K562 (cell line): ENCODE measurements at places on chromosomes 6 and 20. TPM values are rescaled to one million over a fixed set of nuclear protein-coding genes. Genes with fewer than 3 reads are reported as not detected.

GRCh38 chr6:166928644-166929541 lies 27.5 kb downstream of the RNASET2 start:
- peaks cover 13% of the 10 kb centered on the region for H3K4me1 ChIP-seq
- no peaks in the 10 kb centered on the region for H3K27me3 ChIP-seq
- H3K4me3 ChIP-seq: no peak overlapping the region
- peak; percentile 51 for DNase-seq

DNA sequence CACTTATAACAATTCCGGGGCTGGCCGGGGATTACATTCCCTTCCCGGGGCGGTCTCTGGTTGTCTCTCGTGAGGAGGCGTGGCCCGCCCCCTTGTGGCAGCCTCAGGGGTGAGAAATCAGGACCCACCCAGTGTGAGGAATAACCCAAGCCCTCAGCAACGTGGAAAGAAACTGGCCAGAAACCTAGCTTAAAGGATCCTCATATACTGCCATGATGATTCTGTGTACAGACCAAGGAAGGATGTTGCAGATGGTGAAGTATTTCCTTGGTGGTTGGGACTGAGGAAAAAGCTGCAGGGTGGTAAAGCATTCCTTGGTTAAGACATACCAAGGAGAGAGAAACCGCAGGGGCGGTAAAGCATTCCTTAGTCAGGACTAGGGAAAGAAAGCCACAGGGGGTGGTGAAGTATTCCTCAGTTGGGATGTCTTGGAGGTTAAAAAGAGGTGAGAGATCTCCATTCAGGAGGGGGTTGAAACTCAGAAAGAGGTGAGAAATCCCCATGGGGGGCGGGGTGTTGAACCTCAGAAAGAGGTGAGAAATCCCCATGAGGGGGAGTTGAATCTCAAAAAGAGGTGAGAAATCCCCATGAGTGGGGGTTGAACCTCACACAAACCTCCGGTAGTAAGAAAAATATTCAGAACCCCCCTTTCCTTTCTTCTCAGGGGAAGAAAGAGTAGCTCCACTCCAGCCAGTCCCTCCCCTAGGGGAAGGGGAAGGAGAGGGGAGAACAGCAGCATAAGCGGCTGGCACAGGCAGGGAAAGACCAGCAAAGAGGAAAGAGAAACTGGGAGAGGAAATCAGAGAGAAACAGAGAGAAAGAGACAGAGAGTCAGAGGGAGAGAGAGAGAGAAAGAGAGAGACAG lies 238.1 kb downstream of the RNGTT start:
- no peak overlapping the region for H3K4me3 ChIP-seq
- DNase-seq: no peak
- H3K36me3 ChIP-seq: no peaks in the 10 kb centered on the region

DNA sequence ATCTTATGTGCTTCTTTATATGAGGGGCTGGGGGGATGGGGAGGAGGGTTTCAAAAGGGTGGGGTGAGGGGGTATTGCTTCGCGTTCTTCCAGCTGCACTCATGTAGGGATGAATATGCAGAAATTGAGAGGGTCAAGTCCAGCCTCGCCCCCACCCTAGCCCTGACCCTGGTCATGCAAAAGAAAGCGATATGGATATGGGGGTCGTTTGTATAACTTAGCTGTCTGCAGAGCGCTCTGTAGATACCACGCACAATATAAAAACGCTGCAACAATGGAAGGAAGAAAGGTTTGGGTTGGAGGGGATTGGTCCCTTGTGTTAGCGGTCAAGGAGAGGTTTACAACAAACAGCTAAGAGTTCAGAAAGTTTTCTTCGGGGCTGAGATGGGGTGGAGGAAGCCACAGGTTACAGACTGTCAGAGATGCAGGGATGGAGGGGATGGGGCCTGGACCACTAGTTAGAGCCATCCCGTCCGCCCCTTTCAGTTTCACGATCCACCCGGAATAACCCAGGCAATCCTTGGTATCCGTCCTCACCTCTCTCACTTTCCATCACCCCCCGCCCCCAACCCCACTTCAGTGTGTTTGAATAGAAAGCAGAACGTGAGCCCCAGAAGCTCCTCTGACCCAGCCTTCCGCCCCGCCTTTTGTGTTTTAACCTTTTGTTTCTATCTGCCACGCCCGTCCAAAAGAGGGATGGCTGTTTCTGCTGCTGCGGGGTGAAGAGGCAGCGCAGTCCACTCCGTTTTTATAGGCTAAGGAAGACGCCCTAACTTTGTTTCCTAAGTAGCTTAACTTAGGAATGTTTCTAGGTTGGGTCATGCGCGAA lies 73.5 kb downstream of the SOX4 start:
- peaks cover 34% of the 10 kb centered on the region for H3K27me3 ChIP-seq
- H3K36me3 ChIP-seq: no peaks in the 10 kb centered on the region
- H3K4me1 ChIP-seq: peaks cover 7% of the 10 kb centered on the region; the same call in 1 of the 2 replicates

DNA sequence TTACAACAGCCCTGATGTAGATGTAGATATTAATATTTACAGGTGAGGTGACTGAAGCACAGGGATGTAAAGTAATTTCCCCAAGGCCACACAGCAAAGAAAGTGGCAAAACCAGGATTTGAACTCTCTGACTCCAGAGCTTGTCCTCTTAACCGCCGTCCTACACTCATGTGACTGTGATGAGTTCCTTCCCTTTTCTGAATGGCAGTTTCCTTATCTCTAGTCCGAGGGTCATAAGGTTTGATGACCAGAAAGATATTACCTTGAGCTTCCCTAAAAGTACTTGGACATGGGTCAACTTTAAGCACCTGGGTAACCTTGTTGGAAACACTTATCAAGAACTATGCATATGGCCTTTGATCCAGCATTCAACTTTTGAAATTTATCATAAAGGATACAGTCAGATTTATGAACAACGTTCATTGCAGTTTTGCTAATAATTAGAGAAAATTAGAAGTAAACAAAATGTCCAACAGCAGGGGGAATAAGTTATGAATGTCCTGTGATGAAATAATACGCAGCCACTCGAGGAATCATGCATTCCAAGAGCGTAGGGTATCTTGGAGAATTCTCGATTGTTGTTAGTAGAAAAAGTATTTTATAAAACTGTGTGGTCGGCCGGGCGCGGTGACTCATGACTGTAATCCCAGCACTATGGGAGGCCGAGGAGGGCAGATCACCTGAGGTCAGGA lies 2.3 kb upstream of the TLDC2 start:
- DNase-seq: no peak
- H3K4me3 ChIP-seq: no peak overlapping the region
- no peak overlapping the region for H3K27ac ChIP-seq
- H3K4me1 ChIP-seq: peaks cover 24% of the 10 kb centered on the region
- peaks cover 3% of the 10 kb centered on the region for H3K27me3 ChIP-seq
- H3K36me3 ChIP-seq: no peaks in the 10 kb centered on the region

Gene MYL9
- 3.2 TPM in 2 replicates for total RNA-seq

Gene TMEM170B
- total RNA-seq: 0.07 and 0.13 TPM in 2 replicates

Gene CRIP3
- 0.82 and 0.89 TPM in 2 replicates for total RNA-seq

Gene CITED2
- total RNA-seq: 80.9 and 86.1 TPM in 2 replicates

Gene RAET1L
- total RNA-seq: not detected in 2 replicates
